ENCODE measurements at places on chromosomes 5 and 9. TPM values are rescaled to one million over a fixed set of nuclear protein-coding genes. Genes with fewer than 3 reads are reported as not detected.
A peak's percentile ranks its signal among the peaks of the same experiment; 100 is the strongest.

DNA sequence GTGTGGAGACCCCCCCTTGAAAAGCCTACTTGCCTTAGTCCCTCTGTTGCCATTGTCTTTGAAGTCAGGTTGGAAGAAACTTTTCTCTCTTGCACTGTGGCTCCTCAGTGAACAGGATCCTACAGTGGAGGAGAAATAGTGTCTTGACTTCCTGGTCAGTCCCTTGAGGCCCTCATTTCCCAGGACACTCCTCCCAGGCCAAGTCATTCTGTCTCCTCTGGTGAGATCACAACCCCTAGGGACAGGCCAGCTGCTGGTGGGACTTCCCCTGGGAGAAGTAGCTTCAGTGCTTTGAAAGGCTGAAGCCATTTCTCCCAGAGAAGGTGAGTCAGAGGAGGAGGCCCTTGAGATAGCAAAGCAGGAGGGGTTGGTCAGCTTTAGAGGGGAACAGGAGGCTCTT, 10.1 kb upstream of the GRIA1 start:
- peak; percentile 65 for DNase-seq

Gene GAS1
- polyA plus RNA-seq: 8.1 TPM

Gene NR2F1
- 4.5 TPM for polyA plus RNA-seq

GRCh38 chr5:137433539-137433938, 65.6 kb downstream of the SPOCK1 start:
- DNase-seq: no peak

Gene MSX2
- 2.4 TPM for polyA plus RNA-seq

- no peak for DNase-seq
These were observed 96.0 kb downstream of the KIAA1958 start for GRCh38 chr9:112582371-112583262.

- DNase-seq: no peak
These were observed 11.9 kb downstream of the TRIO start for GRCh38 chr5:14155075-14155474.

Gene SARDH
- 0.30 TPM for polyA plus RNA-seq

DNA sequence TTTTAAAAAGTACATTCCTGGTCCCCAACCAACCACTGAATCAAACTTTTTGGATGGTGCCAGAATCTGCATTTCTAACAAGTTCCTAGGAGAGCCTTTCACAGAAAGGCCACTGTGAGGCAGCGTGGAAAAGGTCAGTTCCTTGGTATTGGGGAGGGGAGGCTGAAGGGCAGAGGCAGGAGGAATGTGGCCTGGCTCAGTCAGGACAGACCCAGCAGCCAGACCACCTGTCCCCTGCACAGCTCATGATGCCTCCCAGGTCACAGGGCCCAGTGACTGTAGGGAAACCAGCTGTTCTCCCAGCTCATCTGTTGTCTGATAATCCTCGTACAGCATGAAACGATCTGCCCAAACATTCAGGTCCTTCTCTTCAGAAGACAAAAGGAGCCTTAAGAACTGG, 132.9 kb downstream of the LHFPL2 start:
- DNase-seq: no peak

DNA sequence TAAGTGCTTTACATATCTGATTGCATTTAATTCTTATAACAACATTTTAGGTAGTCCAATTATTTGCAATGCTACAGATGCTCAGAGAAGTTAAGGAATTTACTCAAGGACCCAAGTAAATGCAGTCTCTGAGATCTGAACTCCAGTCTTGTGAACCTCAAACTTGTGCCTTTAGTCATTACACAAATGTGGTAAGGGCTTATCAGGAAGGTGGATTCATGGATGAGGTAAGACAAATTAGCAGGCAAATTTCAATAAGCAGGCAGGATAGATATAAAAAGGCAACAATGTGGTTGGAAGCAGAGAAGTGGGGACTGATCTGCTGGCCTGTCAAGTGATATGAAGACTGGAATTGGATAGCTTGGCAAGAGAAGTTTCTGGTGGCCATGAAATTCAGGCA, 29.5 kb downstream of the HMHB1 start:
- DNase-seq: no peak

GRCh38 chr9:89777544-89777943, 172.7 kb downstream of the GADD45G start:
- DNase-seq: no peak

DNA sequence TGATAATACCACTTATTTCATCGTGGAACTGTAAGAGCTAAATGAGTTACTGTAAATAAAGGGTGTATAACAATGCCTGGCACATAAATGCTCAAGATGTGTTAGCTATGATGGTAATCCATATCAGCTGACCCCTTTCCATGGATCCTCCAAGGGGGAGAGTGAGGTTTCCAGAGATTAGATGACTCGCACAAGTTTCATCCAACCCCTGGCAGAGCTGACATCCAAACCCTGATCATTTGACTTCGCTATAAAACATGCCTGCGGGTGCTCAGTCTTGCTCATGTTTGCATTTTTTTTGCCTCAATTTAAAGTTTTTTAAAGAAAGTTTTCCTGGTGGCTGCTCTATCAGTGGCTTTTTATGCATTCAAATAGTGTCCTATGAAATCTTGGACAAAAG, 145.7 kb upstream of the SMIM23 start:
- DNase-seq: peak; percentile 14

DNA sequence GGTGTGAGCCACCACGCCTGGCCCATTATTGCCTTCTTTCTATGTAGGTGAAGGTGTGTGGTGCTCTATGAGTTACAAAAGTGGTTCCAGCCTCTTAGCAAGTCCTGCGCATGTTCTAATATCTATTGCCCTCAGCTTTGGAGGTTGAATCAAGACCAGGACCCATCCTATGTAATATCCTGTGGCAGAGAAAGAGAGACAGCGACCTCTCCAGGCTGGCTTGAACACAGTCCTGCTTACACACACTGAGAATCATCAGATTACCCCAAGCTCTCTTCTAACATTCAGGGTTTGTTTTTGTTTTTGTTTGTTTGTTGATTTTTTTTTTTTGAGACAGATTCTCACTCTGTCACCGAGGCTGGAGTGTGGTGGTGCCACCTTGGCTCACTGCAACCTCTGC, 94.7 kb upstream of the OSMR start:
- DNase-seq: peak; percentile 8

GRCh38 chr5:62271370-62271769, 34.6 kb upstream of the KIF2A start:
- no peak for DNase-seq

Gene TMEM171
- polyA plus RNA-seq: 11.0 TPM

- no peak for DNase-seq
These were observed 285.6 kb downstream of the BRINP1 start for GRCh38 chr9:119083673-119084072.

Gene PCA3
- not detected for polyA plus RNA-seq

DNA sequence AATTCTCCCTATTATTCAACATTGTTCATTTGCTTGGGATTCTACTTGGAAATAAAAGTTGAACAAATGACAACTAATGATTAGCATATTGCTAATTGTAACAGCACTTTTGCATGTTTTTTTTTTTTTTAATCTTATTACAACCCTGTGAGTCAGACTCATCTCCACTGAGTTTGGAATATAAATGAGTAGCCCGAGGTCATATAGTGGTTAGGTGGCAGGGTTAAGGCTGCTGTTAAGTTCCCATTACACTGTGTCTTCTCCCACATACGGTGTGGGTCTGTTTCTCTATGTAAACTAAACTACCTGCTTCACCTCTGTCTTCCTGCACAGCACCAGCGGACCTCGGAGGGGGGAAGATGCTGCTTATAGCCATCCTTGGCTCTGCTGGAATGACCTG, 92.4 kb downstream of the EQTN start:
- peak; percentile 62 for DNase-seq

Gene OR13C4
- not detected for polyA plus RNA-seq

DNA sequence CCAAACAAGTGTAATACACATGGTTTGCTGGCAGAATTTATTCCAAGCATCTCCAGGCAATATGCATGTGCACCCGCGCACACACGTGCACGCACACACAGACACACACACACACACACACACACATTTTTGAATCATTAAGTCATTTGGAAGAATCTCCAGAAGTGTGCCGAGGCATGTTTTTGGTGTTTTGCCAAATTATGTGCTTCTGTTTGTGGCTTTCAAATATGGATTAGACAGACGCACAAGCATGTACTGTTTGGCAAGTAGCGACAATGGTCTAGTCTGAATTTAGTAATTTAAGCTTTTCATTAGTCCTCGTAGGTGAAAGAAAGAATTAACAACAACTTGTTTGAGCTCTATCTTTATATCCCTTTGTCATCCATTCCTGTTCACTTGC, 36.7 kb downstream of the NFIB start:
- DNase-seq: peak; percentile 69

Gene TRIM32
- polyA plus RNA-seq: 34.5 TPM

GRCh38 chr5:113682497-113683136, 169.1 kb downstream of the YTHDC2 start:
- peak; percentile 15 for DNase-seq

GRCh38 chr5:93107141-93107540, 473.9 kb downstream of the NR2F1-AS1 start:
- no peak for DNase-seq

DNA sequence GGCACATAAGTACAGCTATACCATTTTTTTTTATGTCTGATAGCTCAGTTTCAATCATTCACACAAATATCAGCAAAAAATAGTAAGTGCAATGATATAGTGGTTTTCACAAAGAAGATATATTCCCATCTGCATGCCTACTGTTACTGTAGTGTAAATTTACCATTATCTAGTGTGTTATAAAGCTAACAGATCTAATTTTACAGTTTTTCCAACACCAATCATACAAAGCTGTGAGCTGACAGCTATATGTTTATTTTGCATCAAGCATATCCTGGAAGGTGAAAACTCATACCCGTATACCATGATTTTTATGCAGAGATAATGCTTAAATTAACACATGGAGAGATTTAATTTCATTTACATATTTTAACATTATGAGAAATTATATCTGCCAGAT, 89.9 kb upstream of the HAPLN1 start:
- DNase-seq: no peak

- DNase-seq: peak; percentile 69
These were observed 2.9 kb downstream of the NTNG2 start for GRCh38 chr9:132164604-132165362.

Gene PFN3
- polyA plus RNA-seq: not detected

GRCh38 chr9:75911390-75911789, 20.9 kb downstream of the PCSK5 start:
- DNase-seq: no peak

- no peak for DNase-seq
These were observed 4.3 kb upstream of the IFNB1 start for GRCh38 chr9:21081999-21082398.

Gene FAM153A
- not detected for polyA plus RNA-seq

- peak; percentile 94 for DNase-seq
These were observed 157.1 kb downstream of the ZNF462 start for GRCh38 chr9:107020040-107020530.

Gene MAP1B
- polyA plus RNA-seq: 261 TPM
